ENCODE measurements at places on chromosomes 4 and X.

DNA sequence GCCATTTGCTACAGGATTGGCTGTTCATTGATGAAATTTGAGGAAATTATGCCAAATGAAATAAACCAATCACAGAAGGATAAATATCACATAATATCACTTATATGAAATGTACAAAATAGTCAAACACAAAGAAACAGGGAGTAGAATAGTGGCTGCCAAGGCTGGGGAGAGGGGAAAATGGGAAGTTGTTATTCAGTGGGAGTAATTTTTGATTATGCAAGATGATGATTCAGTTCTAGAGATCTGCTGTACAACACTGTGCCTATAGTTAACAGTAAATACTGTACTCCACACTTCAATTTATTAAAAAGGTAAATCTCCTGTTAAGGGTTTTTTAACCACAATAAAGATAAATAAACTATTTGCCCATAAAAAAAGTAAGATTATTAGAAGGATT, 101.1 kb downstream of the TMA16 start:
- no peak for DNase-seq

DNA sequence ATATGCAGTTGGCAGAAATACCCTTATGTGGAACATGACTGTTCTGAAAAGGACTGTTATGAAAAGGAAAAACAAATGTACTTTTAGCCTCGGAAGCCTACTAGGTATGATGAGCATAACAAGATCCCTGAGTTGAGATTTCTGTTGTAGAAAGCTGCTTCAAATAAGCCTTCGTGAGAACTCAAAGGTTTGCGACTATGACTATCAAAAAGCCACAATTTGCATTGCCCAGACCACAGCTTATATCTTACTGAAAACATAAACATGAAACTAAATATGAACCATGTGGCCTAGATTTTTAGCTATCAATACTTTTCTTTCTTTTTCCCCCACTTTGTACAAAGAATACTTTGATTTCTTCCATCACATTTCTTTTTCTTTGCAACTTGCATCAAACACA, 398.2 kb upstream of the LCORL start:
- DNase-seq: no peak

- DNase-seq: no peak
These were observed 16.6 kb downstream of the GPKOW start for GRCh38 chrX:49106930-49107329.

DNA sequence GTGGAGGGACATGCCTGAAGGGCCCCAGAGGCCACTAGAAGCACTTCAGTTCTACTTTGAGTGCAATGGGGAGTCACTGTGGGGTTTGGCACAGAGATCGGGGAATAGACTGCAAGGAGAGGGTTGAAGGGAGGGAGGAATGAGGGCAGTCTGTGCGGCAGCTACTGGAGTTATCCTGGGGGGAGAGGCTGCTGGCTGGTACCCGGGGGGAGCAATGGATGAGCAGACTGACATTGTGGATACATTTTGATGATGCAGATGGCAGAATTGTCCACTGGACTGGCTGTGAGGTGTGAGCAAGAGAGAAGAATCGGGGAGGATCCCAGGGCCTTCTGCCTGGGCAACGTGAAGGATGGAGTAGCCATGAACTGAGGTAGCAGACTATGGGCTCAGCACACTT, 2.8 kb upstream of the MAMLD1 start:
- no peak for DNase-seq

- no peak for DNase-seq
These were observed 14.6 kb downstream of the SMIM31 start for GRCh38 chr4:164768516-164768915.

GRCh38 chr4:134756421-134756820, 554.8 kb upstream of the PABPC4L start:
- no peak for DNase-seq

- DNase-seq: no peak
These were observed 1.0 kb upstream of the ACSL1 start for GRCh38 chr4:184826691-184827270.

DNA sequence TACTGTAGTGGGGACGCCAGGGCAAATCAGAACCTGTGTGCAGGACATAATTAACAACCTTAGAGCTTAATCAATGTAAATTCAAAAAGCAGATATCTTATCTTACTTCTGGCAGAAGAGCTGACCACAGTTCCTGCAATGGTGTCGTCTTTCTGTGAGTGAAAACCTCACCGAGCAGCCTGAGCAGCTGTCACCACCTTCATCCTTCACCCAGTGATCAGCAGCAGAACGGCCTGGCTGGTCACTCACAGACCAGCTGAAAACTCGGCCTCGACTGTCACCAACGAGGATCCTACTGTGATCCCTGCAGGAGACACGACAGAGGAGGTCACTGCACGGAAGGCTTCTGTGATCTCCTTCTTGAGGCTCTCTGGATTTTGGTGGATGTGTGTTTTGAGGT, 94.2 kb downstream of the CDS1 start:
- DNase-seq: no peak

GRCh38 chrX:50432829-50433289, 37.8 kb downstream of the DGKK start:
- DNase-seq: no peak

- no peak for DNase-seq
These were observed 21.6 kb downstream of the RBBP7 start for GRCh38 chrX:16848541-16848940.

DNA sequence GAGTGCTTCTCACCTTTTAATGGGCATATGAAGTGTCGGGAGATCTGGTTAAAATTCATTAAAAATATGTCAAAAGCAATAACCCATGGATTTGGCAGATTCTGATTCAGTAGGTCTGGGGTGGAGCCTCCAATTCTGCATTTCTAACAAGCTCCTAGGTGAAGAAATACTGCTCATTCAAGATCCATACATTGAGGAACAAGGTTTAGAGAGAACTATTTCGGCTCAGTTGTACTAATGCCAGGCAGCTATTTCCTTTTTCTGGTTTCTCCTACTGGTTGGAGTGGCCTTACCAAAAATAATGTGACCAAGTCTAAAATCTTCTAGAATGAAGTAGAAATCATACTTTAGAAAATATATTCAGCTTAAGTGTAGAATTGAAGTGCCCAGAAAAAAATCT, 117.5 kb downstream of the TSPAN7 start:
- DNase-seq: no peak

DNA sequence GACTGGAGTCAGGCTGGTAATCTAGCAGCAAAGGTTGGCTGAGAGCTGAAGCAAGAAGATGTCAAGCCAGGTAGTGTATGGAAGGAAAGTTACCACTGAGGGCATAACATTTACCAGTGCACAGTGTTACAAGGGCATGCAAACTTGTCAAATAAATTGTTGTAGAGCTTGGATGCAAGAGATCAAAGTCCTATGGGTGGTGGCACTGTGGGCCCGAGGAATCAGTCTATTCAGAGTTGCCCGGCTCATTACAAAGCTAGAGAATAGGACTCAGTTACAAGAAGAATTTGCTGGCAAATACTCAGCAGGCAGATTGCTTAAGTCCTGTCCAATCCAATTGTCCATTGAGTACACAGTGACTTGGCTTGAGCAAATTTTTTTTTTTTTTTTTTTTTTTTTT, 2043.8 kb downstream of the ARAP2 start:
- DNase-seq: no peak

DNA sequence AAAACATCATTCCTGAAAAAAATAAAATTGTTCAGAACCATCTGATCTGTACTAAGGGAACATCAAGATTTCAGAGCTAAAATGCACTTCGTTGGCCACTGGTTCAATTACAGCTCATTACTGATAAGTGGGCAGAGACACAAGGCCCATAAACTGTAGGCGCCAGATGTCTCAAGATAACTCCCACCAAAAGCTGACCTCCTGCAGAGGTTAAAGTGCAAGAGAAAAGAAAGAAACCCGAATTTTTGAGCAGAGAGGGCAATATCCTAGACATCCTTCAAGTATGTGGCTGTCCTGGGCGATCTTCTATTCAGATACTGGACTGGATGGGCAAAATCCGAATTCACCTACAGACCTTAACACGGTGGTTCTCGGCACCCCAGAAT, 660 bp downstream of the GEMIN8 start:
- no peak for DNase-seq

DNA sequence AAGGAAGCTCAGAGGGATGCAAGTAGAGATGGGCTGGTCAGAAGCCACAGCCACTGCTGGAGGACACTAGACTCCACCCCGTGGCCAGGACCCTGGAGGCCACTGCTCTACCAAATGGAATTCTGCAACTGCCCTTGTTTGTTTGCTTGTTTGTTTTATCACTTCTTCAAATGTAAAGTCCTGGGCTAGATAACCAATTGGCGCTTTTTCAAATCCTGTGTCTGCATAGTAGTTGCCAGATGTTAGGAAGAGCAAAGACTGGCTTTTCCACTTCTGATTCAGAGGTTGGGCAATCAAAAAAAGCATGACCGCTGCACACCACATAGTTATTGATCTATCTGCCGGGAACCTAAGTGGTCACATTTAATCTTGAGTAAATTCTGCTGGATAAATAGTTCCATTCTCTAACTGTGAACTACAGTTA, 255.2 kb upstream of the SFRP2 start:
- no peak for DNase-seq

GRCh38 chrX:37424000-37424429, 74.9 kb downstream of the PRRG1 start:
- no peak for DNase-seq

DNA sequence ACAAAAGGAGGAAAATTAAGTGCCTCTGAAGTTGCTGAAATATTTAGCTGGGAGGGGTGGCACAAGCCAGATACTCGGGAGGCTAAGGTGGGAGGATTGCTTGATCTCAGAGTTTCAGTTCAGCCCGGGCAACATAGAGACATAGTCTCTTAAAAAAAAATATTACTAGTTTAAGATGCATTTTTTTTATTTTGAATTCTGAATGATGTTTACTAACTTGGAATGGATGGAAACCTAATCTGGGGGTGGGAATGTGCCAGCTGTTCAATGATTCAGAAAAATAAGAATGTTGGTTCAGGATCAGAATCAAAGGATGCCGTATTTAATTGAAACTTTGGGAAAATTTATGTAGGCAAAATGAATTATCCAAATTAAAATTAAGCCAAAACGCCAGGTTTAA, 167.2 kb upstream of the ANK2 start:
- DNase-seq: no peak

GRCh38 chrX:39396358-39396995, 595.2 kb downstream of the MID1IP1 start:
- no peak for DNase-seq

GRCh38 chr4:34066126-34066525, 2178.2 kb downstream of the ARAP2 start:
- no peak for DNase-seq

DNA sequence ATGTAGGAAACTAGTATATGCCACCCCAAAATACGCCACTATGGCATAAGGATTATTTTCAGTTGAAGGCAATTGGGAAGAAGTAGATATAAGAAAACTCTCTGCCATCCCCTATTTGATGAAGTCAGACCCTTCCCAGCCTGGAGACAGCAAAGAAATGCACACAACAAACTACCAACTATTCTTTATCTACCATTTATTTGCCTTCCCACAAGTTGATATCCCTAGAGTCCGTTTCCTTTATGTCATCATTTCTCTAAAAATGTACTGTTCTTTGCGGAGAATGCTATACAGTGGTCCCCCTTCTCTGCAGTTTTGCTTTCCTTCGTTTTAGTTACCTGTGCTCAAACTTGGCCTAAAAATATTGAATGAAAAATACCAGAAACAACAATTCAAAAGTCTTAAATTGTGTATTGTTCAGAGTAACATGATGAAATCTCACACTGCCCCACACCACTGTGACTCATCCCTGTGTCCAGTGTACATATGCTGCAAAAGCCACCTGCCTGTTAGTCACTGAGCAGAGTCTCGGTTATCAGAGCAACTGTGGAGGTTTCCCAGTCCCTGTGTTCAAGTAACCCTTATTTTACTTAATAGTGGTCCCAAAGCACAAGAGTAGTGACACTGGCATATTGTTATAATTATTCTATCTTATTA, 152.3 kb downstream of the WDFY3 start:
- no peak for DNase-seq

- DNase-seq: peak; percentile 71
These were observed 9.6 kb upstream of the INTU start for GRCh38 chr4:127622921-127623796.

- DNase-seq: no peak
These were observed 7.2 kb downstream of the STARD8 start for GRCh38 chrX:68654693-68655092.

- no peak for DNase-seq
These were observed 1029.0 kb upstream of the AGA start for GRCh38 chr4:178470996-178471784.

- DNase-seq: no peak
These were observed 238.7 kb downstream of the DHRSX start for GRCh38 chrX:2261831-2262667.

DNA sequence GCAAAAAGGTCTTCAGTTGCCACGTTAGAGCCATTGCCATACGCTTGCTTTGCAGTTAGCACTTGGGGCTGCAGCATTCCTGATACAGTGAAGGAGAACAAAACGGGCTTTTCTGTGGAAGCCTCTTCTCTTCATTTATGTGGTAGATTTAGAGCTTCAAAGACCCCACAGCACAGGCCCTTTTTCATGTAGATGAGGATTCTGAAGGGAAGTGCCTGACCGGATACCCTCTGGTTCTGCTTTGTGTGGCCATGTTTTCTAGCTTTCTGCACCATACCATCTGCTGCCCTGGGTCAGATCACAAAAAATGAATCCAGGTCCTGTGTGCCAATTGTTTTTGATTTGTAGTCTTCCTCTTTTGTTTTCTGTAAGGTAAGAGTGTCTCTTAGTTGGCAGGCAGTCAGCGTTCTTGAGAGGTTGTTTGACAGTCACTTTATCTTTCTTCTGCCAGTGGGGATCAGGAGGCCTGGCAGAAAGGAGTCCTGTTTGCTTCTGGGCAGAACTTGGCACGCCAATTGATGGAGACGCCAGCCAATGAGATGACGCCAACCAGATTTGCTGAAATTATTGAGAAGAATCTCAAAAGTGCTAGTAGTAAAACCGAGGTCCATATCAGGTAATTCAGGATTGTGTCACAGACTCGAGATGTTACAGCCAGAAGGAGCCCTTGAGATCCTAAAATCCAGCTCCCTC, 7.7 kb downstream of the LAP3 start:
- no peak for DNase-seq

DNA sequence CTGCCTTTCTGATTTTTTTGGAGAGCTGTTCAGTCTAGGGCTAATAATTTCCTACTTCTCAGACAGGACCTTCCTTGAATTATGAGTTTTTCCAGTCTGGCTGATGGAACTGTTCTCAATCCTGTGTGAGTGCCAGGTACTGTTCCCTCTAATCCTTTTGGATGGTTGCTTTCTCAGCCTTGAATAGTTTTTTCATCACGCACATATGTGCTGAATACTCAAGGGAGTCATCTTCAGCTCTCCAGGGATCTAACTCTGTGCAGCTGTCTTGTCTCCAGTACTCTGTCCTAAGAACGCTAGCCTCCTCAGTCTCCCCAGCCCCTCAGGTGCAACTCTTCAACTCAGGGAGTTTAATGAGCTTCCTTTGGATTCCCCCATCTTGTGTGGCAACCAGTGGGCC, 93.2 kb downstream of the GASK1B start:
- no peak for DNase-seq

- DNase-seq: no peak
These were observed 26.7 kb downstream of the ZNF330 start for GRCh38 chr4:141247430-141247780.

DNA sequence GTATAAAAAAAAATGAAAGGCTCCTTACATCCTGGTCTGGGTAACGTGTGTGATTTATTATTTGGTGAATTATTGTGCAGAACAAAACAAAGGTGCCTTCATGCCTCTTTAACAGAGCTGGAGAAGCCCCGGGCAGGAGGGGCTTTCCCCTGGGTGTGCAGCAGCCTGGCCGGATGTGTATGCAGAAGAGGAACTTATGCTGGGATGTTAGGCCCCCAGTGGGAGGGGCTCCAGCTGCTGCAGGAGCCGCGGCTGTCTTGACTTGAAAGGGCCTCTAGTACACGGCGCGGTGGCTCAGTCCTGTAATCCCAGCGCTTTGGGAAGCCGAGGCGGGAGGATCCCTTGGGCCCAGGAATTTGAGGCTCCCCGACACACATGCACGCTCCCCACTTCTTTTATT, 16.0 kb downstream of the CCNQ start:
- DNase-seq: peak; percentile 51
